ENCODE measurements at places on chromosomes 7 and 10.
A peak's percentile ranks its signal among the peaks of the same experiment; 100 is the strongest.

DNA sequence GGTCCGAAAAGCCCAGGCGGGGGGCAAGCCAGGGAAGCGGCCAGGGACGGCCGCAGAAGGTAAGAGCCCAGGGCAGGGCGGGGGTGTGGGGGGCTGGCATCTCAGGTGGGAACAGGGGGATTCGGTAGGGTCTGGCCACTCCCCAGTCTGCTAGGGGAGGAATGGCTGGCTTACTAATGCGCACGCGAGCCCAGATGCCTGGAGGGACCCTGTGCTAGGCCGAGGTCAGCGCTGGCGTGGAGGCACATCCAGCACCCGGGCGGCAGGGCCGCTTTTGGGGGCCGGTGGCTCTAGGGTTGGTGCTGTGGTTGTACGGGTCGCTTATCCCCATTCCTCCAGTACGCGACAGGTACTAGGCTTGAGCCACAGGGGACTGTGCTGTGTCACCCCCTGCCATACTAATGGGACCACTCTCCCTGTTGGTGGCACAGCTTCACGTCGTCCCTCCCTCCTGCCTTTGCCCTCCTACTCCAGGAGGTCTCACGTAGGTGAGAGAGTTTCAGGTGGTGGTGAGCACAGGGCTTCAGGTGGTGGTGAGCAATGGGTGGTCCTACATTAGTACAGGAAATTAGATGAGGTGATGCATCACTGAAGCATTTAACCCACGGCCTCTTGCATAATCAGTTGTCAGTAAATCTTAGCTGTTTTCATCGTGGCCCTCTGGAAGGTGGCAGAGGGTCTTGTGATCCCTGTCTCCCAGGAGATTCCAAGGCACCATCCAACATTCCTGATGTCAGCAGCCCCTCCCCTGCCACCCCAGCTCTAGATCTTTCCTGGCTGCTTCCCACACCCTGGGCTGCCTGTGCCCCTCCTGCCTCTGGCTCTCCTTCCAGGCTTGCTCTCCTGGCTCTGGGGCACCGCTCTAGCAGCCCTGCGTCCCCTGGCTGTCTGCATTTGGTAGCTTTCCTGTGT lies 971 bp downstream of the AEBP1 start:
- DNase-seq, result no peak

DNA sequence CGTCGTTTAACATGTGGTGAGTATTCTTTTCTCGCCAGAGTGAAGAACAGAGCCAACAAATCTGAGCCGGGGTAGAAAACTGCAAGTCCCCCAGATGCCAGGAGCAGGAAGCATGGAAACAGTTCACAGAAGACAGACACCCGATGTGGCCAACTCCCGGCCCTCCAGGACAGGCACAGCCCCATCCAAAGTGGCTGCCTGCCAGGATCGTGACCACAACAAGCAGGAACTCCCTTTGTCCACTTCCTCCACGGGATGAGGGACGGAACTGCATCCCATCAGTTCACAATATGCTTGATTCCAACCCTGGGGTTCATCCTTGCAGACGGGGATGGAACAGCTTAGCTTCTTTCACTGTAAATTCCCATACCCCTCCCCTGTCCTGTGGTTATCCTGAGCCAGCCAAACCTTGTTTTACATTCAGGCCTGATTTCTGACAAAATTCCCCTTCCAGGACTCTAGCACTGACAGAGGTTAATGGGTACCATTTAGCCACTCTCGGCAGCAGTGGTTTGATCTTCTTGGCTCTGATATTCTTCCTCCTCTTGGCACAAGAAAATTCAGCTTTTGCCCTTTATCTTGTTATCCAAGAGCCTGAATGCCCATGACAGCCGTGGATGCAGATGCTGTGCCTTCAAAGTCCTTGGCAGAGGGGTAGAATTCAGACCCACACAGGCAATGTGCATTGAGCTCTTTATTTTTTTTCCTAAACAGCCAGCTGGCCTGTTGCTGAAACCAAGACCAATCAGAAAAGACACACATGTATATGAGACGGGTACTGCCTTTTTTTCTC lies 105.5 kb upstream of the FAM204A start:
- DNase-seq, result no peak

DNA sequence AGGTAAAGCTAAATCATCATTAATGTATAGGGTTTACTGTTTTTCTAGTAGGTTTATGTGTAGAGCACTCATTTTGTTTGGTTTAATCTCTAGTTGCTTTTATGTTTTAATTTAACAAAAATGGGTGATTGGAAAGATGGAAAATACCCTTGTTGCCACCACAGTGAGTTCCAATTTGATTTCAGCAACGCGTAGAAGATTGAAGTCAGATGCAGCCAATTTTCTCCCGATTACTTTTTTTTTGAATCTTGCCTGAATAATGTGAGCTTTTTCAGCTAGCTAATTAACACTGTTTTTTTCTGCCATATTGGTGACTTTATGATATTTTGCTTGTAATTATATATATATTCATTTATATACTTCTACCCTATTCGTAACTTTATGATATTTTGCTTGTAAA lies 293.8 kb downstream of the SDK1 start:
- DNase-seq, result no peak

- DNase-seq, result no peak
Measured at GRCh38 chr7:10662491-10662890, 311.2 kb upstream of the PHF14 start.

DNA sequence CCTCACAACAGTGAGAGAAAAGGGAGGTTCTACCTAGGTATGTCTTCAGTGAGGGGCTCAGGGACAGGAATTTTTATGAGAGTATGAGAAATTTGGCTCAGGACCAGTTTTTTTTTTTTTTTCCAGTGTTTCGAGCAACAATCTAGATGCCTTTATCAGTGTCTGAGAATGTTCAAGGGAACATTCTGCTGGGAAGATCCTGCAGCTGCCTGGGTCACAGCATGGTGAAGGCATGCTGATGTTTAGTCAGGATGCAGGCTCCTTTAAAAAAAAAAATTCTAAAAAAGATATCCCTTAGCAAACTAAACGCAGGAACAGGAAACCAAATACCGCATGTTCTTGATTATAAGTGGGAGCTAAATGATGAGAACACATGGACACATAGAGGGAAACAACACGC lies 31.0 kb downstream of the SBDS start:
- DNase-seq, result no peak

- DNase-seq, result no peak
Measured at GRCh38 chr7:16543456-16543855, 16.8 kb downstream of the LRRC72 start.

GRCh38 chr10:110739811-110740271 lies 95.7 kb downstream of the RBM20 start:
- no peak for DNase-seq

DNA sequence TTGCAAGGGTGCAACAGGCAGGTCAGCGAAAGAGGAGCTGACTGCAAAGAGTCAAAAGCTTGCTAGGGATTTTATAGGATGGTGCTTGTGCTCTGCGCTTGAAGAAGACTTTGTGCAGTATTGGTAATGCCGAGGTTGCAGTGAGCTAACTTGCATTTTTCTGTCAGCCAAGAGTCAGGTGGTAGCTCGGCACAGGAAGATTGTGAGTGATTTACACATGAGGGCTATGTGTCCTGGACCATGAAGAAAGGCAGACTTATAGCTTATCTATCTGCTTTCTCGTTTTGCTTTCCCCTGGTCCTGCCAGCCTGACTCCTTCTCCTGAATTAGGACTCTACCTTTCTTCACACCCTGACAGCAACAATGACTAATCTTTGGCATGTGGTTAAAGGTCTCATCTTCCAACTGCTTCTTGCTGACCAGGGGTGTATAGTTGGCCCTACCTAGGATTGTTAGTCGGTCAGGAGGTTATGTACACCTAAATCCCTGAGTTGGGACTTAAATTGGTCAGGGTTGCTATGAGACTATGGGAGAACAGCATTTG lies 4.1 kb upstream of the SYPL1 start:
- DNase-seq, result no peak

GRCh38 chr7:27066148-27066547 lies 29.7 kb downstream of the HOXA1 start:
- no peak for DNase-seq

DNA sequence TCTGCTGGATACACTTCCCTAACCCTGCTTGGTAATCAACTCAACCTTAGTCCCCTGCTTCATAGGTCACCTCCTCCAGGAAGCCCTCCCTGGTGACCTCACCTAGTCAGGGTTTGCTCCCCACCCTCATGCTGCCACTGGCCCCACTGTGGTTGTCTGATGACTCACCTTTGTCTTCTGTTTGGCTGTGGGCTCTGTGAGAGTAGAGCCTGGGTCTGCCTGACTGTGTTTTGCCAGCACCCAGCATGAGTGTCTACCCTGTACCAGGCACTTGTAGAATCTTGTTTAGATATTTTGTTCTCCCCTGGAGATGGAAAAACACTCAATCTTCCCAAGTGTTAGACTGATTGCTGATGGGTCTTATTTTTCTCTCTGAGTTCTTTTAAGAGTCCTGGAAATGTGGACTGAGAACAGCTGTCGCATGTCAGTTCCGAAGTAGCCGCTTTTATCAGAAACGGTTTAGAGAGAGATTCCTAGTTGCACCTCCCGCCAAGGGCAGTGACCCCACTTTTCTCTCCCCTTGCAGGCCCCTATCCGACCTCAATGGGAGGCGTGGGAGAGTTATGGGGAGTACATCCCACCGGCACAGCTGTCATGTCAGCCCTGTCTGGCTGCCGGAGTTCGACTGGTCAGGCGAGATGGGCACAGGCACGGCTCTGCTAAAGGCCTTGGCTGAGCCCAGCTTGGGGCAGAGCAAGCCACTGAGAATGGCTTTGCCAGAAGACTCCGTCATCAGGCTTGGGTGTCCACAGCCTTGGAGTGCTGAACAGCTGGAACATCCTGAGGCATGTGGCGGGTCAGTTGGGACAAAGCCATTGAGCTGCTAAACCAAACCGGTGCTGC lies 134.3 kb downstream of the GRK5 start:
- peak; percentile 15 for DNase-seq

GRCh38 chr7:91683823-91684222 lies 196.7 kb downstream of the MTERF1 start:
- DNase-seq, result no peak

- DNase-seq, result no peak
Measured at GRCh38 chr7:151179946-151180345, 7.1 kb downstream of the ASB10 start.

- no peak for DNase-seq
Measured at GRCh38 chr7:33666531-33666930, 238.8 kb upstream of the BMPER start.

DNA sequence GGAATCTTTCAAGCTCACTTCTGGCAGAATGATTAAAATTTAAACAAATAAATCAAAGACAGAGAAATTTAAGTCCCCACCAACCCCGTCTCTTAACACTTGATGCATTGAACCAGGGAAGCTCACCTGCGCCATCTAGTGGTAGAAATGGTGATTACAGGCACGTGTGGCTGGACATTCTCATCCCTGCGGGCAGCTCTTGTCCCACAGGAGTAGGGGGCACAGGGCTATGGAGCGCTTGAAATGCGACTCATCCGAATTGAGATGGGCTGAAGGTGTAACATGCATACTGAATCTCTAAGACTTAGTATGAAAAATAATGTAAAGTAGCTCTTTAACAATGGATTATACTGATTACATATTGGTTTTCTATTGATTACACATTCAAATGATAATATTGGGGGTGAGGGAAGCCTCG lies 24.8 kb upstream of the SLIT1 start:
- peak; percentile 48 for DNase-seq

DNA sequence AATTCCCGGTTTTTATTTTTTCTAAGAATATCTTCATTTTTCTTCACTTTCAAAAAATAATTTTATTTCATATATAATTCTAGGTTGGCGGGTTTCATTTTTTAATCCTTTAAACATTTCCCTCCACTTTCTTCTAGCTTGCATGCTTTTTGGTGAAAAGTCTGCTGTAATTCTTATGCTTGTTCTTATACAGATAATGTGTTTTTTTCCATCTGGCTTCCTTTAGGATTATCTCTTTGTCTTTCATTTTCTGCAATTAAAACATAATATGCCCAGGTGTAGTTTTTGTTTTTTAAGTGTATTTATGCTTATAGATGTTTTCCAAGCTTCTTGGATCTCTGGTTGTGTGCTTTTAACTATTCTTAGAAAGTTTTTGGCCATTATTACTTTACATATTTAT lies 341.3 kb upstream of the SEMA3C start:
- no peak for DNase-seq

- no peak for DNase-seq
Measured at GRCh38 chr10:132349766-132350165, 17.8 kb downstream of the LRRC27 start.

DNA sequence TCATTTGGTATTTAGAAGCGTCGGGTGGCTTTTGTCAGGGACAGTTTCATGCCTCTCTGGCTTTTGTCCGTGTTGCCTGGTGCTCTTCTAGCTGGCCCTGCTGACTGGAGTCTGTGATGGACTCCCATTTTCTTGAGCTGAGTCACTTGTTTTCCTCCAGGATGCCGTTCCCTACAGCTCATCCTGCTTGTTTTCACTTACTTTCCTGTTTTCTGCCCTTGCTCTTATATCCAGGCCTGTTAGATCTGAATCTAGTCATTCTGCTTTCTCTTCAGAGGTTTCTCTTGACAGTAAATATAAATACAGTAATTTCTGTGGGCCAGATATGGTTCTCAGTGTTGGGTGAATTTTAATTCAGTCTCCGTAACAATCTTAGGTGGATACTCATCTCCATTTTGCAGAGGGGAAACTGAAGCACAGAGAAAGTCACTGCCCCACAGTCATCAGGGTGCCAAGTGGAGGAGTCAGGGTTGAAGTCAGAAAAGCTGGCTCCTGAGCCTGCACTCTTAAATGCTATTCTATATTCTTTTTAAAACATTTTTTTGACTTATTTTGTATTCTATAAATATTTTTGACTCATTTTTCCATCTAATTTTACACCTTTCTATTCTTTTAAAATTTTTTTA lies 85.4 kb downstream of the CCNY start:
- DNase-seq, result no peak

- DNase-seq, result no peak
Measured at GRCh38 chr7:66958538-66959350, 36.6 kb downstream of the SBDS start.

Data from stimulated activated CD8-positive, alpha-beta memory T cell treated with anti-CD3 and anti-CD28 coated beads, Interleukin-7, amount 100 ng/mL, for 24 hours (primary cell).